ENCODE measurements at places on chromosomes 1 and 21. TPM values are rescaled to one million over a fixed set of nuclear protein-coding genes. Genes with fewer than 3 reads are reported as not detected.

MFAP2 gene
- total RNA-seq, result 3.9 TPM

DNA sequence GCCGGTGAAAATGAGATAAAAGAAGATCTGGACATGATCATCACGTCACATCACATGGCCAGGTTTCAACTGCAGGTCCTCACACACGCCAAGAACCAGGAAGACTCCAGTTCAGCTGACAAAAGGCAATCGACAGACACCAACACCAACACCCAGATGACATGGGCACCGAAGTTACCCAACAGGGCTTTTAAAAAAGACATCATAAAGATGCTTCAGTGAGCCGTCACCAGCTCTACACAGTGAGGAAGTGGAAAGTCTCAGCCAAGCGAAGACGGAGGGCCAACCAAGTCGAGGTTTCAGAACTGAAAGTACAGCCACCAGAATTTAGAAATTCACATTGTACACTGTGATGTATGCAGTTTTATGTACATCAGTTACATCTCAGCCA, 154.3 kb upstream of the COL6A1 start:
- no peak for DNase-seq

DNA sequence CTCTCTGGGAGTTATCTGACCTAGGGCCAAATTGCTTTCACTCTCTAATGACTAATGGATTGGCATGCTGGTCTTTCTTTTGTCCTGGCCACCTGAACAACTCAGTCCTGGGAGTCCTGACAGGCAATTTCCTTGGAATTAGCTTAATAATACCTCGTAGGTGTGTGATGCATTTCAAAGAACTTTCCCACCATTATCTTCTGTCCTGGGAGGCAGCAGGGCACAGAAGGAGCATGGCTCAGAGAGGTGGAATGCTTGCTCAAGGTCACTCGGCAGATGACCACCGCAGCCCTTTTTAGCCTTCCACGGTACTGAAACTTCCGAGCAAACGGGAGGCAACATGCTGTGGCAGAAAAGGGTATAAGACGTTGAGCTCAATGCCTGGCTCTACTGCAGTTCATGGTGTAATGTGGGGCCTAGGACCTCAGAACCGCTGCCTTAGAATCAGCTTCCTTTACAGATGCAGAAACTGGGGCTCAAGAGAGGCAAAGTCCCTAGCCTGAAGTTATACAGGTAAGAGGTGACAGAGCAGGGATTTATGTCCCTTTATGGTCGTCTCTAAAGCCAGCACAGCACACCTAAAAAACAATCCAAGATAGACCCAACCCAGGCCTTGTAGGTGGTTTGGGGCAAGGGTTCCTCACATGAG, 3.2 kb downstream of the ID3 start:
- no peak for DNase-seq

ANKRD65 gene
- 2.7 TPM for total RNA-seq

RYR2 gene
- total RNA-seq, result 0.45 TPM

DNA sequence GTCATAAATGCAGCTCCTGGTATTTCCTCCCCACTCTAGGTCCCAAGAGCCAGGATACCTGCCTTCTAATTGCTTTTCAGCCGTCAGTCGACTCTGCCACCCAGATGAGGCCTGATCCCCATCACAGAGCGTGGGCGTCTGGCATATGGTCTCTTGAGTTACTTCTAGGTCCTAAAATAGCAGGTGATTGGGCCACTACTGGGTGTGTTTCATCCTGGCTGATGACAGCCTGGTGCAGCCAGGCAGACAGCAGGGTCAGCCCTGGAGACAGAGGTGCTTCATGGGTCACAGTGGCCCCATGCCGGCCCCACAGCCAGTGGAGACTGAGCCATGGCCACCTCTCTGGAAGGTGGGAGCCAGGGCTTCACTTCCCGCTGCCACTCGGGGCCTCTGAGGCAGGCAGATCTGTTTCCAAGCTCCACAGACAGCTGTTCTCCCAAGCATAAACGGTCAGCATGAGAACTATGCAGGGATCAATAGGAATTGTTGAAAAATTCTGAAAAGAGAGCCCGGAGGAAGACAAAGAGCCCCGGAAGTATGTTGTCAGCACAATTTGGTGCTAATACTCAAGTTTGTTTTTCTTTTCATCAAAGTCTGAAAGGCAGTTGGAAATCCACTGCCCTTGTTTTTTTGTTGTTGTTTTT, 83.0 kb downstream of the MAN1C1 start:
- no peak for DNase-seq

DNA sequence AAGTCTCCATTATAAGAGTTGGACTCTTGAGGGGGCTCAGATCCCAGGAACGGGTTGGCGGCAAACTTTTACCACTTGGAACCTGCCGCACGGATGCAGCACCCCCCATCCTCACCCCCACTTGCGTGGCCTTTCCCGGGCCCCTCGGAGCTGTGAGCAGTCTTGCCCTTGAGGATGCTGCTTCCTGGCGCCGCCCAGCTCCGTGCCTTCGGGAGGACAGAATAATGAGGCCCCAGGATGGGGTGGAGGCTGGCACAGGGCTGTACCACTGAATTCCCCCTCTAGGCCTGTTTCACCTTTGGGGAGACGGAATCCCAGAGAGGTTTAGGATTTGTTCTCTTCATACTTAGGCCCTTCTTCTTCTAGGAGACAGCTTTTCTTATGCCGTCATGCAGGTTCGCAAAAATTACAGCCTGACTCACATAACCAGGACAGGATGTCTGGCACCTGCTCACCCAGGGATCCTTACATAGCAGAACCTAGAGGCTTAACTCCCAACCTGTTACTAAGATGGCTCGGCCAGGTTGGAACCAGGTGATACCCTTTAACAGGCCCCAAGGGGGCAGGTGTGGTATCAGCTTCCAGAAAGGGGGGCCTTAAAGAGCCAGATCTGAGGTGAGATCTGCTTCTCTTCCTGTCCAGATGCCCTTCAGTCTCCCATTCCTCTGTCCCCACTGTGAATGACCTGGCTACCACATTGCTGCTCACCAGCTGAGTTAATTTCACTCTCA, 1.5 kb downstream of the TRNP1 start:
- DNase-seq, result no peak

DNA sequence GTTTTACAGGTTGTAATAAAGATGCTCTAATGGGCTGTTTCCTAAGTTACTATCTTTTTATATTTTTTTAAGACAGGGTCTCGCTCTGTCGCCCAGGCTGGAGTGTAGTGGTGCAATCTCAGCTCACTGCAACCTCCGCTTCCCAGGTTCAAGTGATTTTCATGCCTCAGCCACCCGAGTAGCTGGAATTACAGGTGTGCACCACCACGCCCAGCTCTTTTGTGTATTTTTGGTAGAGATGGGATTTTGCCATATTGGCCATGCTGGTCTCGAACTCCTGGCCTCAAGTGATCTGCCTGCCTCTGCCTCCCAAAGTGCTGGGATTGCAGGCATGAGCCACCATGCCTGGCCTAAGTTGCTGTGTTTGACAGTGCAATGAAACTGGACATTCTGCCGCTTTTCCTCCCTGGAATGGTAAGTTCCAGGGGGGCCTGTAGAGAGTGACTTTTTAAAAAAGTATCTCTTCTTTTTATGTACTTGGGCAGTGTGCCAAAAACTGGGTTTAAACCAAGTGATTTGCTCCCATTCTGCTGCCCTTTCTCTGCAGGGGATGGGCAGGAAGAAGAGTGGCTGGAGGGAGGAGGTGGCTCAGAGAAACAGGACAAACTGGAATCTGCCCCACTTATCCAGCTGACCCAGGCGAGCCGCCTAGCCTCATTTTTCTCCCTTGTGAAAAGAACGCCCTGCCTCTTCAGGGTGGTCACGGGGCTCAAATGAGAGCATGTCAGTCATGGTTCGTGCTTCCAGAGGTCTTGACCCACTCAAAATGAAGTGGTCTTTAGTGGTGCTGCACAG, 2.3 kb downstream of the SLC37A1 start:
- DNase-seq, result peak; percentile 48

- peak; percentile 10 for DNase-seq
Measured at GRCh38 chr1:219174460-219175211, 958 bp downstream of the LYPLAL1 start.

GRCh38 chr1:54317084-54317483, 89.1 kb downstream of the SSBP3 start:
- DNase-seq, result no peak

- DNase-seq, result no peak
Measured at GRCh38 chr1:167387251-167387910, 130.9 kb downstream of the CD247 start.

DNA sequence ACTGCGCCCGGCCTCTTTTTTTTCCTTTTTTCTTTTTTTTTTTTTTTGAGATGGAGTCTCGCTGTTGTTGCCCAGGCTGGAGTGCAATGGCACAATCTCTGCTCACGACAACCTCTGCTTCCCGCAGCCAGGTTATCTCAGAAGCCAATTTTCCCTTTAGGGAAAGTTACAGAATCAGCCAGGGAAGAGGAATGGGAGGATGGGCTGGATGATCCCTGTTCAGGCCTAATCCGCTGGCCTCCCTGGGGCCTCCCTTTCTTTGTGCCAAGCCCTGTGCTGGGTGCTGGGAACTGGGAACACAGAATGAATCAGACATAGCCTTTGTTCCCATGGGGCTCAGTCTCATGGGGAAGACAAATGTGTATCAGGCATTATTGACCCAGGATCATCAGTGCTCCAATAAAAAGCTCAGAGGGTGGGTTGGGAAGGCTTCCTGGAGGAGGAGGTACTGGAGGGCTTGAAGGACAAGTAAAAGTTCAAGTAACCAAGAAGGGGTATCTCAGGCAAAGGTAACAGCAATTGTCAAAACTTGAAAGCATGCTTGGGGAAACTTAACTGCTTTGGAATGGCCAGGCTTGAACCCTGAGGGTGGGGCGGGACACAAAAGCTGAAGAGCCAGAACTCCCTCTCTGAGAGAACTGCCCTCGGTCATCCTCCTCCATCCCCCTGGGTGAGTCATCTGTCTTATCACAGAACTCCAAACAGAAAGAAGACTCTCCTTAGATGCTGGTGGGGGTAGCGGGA, 14.3 kb downstream of the ECHDC2 start:
- no peak for DNase-seq

DNA sequence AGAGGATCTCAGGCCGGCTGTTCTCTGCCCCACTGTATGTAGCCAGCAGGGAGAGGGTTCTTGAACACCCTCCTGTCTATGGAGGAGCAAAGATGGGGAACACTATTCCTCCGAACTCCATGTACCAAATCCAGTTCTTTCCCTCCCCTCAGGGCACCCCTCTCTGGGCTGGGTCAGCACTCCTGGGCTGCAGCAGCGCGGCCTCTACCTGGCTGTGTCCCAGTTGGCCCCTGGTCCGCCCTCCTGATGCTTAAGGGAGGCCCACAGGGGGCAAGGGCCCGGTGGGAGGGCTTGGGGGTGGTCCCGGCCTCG, 471 bp upstream of the ADPRS start:
- no peak for DNase-seq

GRCh38 chr1:27971674-27972073, 11.9 kb downstream of the XKR8 start:
- no peak for DNase-seq

DNA sequence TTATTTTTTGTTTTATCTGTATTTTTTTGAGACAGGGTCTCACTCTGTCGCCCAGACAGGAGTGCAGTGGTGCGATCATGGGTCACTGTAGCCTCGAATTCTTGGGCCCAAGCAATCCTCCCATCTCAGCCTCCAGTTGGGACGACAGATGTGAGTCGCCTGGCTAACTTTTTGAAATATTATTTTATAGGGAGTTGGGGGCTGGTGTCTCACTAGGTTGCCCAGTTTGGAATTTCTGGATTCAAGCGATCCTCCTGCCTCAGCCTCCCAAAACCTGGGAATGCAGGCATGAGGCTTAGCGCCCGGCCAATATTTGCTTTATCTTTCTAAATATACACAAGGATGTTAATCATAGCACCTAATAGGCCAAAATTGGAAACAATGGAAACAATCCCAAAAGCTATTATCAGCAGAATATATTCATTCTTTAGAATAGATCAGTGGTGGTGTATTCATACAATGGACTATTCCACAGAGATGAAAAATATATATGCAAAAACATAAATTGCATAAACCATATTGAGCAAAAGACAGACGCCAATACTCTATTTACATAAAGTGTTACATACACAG, 55.9 kb downstream of the DAP3 start:
- DNase-seq, result no peak

FMO3 gene
- total RNA-seq, result not detected

FCGR3B gene
- total RNA-seq, result 0.58 TPM

TMPRSS15 gene
- total RNA-seq, result not detected

GRCh38 chr21:42002421-42002958, 7.7 kb downstream of the ZBTB21 start:
- DNase-seq, result no peak

PKLR gene
- 1.0 TPM for total RNA-seq

GRCh38 chr1:51154776-51155175, 52.7 kb downstream of the C1orf185 start:
- DNase-seq, result no peak

OR2W3 gene
- total RNA-seq, result 1.1 TPM

GRCh38 chr1:4796161-4797015, 142.0 kb downstream of the AJAP1 start:
- no peak for DNase-seq

DNA sequence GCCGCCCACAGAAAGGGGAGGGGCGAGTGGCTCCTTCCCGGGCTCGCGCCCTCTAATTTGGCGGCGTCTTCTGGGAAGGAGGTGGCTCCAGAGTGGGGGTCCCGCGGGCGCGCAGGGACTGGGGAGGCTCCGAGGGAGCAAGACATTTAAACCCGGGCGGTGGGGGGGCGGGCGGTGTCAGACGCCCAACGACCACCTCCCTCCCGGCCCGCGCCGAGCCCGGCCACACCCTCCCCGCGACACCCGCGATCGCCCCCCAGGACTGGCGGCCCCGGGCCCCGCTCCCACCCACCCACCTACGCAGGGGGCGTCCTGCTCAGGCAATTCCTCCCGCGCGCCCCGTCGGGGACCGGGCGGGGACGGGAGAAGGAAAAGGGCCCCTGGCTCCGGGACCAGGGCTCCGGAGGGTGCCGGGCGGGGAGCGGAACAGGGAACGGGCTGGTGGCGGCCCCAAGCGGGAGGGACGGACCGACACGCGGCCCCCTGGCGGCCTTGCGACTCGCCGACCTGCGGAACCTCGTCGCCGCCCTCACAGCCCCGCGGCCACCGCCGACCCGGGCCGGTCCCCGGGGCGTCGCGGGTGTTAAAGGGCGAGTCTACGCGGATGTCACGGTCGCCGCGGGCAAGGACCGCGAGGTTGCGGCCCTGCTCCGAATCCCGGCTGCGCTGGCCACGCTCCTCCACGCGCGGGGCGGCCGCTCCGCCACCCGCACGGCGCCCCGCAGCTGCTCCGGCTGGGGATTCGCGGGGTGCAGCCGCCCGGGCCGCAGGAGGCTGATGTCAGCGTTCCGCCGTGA, 94.0 kb upstream of the FMN2 start:
- DNase-seq, result no peak

PCNT gene
- 17.6 TPM for total RNA-seq

- DNase-seq, result no peak
Measured at GRCh38 chr1:30631700-30632099, 91.7 kb downstream of the MATN1 start.

GRCh38 chr1:10510520-10511493, 36.1 kb downstream of the PEX14 start:
- no peak for DNase-seq

ZNF697 gene
- 3.1 TPM for total RNA-seq

GRCh38 chr1:167689567-167689920, 32.2 kb upstream of the MPZL1 start:
- DNase-seq, result no peak

GRCh38 chr1:113012149-113012548, 56.2 kb upstream of the SLC16A1 start:
- no peak for DNase-seq

All from left colon (tissue), 2 donors.